COLO829 (cell line): ENCODE measurements at places on chromosomes 2 and 18.

DNA sequence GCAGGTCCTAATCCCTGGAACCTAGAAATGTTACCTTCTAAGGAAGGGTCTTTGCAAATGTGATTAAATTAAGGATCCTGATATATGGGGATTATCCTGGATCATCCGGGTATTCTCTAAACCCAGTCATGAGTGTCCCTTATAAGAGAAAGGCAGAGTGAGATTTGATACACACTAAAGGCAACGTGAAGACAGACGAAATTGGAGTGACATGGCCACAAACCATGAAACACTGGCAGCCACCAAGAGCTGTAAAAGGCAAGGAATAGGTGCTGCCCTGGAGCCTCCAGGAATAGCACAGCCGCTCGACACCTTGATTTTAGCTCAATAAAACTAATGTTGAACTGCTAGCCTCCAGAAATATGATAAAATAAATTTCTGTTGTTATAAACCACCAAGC is 45.0 kb downstream of the TPGS2 start:
- no peak for DNase-seq

DNA sequence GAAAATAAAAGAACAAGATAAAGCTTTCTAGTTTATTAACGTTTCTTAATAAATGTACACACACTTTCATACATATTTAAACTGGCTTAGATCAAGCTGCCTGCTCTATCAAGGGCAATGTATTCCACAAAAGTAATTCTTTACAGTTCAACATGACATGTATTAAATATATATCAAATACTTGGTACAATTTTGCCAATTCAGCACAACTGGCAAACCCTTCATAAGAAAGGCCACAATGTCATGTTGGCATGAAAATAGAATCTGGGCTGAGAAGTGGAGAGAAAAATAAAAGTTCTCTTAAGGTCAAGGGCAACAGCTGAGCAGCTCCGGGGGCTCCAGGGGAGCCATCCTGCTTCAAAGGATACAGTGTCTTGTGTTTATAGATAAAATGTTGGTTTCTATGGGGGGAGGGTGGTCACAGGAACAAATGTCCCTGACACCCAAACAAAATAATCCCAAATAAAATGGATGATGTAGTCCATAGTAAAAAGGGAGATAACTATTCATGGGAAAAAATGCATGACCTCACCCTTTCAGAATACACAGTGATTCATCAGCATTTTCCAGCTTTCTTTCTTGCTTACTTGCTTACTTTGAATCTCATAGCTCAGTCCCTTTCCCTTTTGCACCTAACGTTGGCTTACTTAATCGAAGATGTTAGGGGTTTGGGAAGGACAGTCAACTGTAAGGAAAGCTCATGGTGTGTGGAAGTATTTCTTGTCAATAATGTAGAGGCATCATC is 494.9 kb downstream of the NYAP2 start:
- DNase-seq, result no peak

GRCh38 chr2:950080-950966 is at the start of gene SNTG2:
Gene SNTG2, plus strand, starts transcription at chr2:950849. Its CDS starts 148 bp downstream, at chr2:950997.
- DNase-seq, result no peak

DNA sequence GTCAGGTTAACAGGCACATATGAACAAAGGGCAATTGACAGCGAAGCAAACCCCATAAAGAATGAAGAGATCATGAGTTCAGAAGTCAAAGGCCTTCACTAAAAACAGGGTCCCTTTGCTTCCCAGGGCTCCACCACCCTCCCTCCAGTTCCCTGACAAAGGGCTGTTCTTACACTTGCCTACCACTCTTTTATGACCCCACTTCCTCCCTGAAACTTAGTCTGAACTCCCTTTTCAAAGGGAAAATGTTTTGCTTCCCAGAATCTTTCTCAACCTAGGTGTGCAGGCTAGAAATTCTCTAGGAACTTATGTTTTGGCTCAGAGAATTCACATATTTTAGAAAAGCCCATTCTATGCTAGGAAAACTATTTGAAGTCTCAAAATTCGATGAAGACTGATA is 86.0 kb upstream of the ITGA4 start:
- DNase-seq, result no peak

GRCh38 chr2:216339456-216340279 is 32.6 kb downstream of the MARCHF4 start:
- DNase-seq, result no peak

DNA sequence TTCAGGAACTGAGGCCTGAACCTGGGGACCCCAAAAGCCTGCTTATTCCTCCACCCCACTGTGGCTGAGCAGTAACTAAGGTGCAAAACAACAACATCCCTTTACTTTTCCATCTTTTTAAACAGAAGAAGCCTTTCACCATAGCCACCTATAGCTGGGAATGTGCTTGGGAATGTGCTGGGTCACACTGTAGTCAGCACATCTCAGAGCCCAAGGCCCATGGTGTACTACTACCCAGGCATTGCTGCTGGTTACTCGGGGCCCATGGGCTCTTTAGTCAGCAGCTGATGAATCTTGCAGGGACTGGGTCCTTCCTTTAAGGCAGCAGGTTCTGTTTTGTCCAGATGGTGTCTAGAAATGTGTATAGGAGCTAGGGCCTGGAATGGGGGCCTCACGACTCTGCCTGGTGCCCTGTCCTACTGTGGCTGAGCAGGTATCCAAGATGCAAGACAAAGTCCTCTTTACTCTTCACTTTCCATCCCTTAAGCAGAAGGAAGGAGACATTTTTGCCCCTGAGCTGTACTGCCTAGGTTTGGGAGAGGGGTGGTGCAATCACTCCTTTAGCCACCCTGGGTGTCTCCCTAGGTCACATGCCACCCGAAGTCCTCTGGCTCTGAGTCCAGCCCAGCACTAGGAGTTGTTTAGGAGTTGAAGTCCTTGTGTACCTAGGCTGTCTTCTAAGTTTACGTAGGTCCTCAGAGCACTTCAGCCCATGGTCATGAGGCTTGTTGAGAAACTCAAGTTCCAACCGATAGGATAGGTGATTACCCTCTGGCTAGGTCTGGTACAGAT is 70.1 kb downstream of the OXER1 start:
- DNase-seq, result no peak

DNA sequence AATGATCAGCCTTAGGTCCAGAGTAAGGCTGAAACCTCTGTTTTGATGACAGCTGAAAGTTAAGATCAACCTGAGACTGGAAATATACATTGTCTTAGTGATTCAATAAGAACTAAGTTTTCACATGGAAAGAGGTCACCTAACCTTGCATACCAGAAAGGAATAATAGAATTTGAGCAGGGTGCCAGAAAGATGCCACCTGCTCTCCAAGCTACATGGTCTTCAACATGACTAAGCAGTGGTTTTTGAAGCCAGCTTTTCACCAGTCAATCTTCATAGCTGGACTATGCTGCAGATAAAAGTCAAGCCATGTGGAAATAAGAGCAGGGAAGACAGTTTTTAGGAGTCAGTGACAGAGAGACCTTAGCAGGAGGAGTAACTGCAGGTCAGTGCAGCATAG is 589.4 kb upstream of the SYT4 start:
- no peak for DNase-seq

GRCh38 chr2:235187806-235188205 is 236.0 kb downstream of the SH3BP4 start:
- no peak for DNase-seq

GRCh38 chr2:194020155-194020554 is 1636.9 kb upstream of the SLC39A10 start:
- DNase-seq, result no peak

- DNase-seq, result no peak
Observed at GRCh38 chr2:215746226-215746886, 267.0 kb downstream of the MREG start.

GRCh38 chr2:237262838-237263771 is 150.9 kb downstream of the COL6A3 start:
- no peak for DNase-seq

GRCh38 chr2:4684921-4685320 is 981.5 kb downstream of the DCDC2C start:
- DNase-seq, result no peak

DNA sequence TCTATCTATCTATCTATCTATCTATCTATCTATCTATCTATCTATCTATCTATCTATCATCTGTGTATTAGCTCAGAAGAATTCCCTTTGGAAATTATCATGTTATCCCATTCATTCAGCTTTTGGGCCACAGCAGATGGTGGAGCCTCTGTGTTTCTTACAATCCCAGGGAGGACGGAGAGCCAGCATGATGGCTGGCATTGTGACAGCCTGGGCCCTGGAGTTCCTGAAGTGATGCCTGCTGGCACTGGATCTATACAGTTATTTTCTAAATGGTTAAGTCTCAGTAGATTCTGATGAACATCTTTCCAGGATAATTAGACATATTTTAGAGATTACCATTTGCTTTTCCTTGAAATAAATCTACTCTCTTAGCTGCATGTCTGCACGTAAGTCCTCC is 385.4 kb upstream of the NXPH2 start:
- DNase-seq, result no peak

GRCh38 chr2:213010106-213010779 is 141.2 kb downstream of the IKZF2 start:
- no peak for DNase-seq

- DNase-seq, result no peak
Observed at GRCh38 chr18:341102-341501, 73.3 kb upstream of the THOC1 start.

- peak; percentile 97 for DNase-seq
Observed at GRCh38 chr2:227817850-227818674, 4.4 kb downstream of the CCL20 start.

- DNase-seq, result no peak
Observed at GRCh38 chr2:165745916-165746315, 48.1 kb downstream of the GALNT3 start.

DNA sequence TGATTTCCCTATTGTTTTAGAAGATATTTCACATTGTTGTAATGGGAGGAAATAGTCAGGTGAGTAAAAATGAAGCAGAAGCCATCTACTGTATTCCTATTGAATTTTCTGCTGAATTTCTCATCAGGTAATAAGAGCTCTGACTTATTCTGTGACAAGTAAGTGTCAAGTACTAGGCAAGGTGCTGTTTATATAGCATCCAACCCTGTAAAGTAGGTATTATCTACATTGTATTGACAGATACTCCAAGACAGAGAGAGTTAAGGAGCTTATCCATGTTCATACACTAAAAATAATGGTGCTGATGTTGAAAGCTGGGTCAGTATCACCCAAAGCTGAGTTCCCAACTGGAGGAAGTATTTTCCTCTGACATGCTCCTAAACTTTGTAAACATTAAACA is 106.0 kb downstream of the KCNJ3 start:
- no peak for DNase-seq

DNA sequence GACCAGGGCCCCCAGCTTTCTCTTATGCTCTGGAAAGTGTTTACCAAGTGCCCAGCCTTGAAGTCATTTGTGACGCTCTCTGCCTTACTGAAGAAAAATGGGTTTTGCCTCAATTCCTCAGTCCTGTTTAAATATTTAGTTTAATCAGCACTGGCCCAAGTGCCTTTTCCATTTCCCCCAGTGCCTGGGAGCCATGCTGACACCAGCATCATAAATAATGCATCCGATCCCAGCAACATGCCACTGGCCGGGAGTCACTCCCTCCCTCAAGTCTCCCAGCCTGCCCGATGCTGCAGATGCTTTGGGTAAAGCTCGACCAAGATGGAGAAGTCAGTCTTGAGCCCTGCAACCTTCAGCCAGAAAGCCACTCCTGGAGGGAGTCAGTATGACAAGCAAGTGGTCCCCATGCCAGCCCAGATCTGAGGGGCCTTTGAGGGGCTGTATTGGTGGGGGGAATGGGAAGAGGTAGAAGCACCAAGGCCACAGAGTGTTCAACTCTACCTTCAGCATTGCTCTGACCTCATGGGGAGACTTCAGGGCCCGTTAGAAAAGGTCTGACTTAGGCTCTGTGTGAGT is 12.0 kb upstream of the MTA3 start:
- DNase-seq, result no peak

DNA sequence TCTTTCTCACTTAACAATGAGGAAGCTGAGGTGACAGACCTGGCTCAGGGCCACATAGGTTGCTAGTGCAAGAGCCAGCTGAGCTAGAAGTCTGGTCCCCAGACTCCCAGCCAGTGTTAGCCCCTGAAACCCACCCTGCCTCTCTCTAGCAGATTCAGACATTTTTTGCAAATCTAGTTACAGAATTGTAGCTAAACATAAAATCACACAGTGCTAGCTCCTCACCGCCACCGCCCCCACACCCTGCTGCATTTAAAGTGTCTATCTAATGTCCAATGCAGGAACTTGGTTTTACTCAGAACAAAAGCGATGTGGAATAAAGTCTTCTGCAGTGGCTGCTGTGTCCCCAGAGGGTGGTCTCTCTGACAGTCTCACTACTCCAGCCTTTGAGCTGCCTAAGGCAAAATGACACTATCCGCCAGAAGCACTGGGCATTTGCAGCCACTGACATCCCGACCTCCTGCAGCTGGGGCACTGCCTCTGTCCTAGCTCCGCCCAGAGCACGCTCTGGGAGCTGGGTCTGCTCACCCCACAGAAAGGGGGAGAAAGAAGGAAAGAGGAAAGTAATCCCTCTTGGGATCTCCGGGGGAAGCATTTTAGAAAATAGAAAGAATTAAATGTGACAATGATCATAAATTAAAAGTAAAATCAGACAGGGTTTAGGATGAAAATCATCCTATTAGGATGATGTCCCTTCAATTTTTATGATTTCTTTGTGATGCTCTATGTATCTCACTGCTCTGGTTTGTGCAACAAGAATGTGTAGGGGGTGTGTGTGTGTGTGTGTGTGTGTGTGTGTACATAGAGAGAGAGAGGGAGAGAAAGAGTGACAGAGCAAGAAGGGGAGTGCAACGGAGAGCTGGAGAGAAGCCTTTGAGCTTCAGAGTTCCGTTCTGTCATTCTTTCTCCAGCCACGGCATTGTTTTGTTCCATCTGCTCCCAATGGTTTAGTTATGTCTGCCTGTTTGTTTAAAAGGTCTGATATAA is 50.5 kb upstream of the ST8SIA3 start:
- DNase-seq, result no peak

DNA sequence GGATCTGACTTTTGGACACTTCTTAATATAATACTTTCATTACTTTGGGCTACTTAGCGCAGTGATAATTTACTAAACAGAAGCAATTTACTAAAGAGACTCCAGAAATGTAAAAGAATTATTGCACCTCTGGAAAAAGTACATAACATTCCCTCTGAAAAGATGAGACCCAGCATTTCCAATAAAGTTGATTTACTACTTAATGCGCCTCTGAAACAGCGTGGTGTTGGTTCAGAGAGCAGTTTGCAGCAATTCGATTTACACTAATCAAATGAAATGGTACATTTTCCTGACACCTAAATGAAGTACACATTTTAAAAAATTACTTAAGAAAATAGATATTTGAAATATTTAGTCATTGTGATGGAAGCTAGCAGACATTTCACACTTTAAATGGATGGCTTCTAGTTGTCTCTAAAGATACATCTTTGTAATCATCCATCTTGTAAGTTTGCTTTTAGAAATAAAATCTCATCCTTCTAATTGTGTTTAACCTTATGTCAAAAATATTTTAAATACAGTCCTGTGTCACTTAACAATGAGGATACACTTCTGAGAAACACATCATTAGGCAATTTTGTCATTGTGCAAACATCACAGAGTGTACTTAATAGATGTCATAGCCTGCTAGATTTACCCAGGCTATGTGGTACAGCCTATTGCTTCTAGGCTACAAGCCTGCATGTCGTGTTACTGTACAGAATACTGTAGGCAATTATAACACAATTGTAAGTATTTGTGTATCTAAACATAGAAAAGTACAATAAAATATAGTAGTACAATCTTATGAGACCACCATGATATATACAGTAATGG is 284.6 kb upstream of the UBE2E3 start:
- DNase-seq, result no peak
